ENCODE measurements at places on chromosomes 3 and 15.

DNA sequence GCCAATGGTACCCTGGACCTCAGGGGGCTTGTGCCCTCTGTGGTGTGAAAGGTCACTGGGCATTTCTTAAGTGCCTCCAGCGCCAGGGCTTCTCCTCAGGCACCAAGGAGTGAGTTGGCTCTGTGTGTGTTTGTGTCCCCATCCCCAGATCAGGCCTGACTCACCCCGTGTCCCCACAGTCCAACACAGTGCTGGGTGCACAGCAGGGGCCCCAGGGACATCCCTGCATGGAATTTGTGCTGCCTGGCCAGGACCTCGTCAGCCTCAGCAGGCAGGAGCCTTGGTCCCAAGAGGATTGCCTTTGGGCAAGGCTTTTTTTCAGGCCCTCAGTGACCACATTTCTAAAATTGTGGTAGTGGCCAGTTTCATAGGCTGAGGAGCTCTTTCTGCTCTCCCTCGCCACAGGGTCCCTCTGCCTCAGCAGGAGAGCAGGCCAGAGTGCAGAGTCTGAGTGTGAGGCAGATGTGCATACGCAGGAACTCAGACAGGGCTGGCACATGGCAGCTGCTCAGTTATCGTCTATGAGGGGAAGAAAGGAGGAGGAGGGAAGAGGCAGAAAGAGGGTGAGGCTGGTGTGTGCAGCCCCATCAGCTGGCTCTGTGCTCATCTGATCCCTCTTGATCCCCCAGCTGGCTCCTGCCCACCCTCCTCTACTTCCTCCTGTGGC, 215.6 kb downstream of the RPLP1 start:
- DNase-seq = no peak

- no peak for DNase-seq
Observed at GRCh38 chr3:101340591-101340990, 20.2 kb upstream of the IMPG2 start.

DNA sequence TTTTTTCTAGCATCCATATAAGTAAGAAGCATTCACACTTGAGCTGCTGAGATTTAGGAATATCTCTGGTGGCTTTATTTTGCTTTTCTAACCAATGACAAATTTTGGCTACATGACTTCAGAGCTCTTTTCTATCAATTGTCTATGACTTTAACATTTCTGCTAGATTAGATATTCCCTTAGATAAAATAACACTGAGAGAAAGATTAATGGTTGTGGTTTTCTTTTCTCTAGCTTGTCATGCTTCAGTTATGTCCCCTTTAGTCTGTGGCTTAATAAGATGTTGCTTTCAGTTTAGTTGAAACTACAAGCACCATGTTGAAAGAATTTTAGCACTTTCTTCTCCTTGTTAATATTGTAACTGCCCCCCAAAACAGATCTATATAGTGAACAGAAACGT, 665.6 kb upstream of the CCDC54 start:
- DNase-seq = no peak

- no peak for DNase-seq
Observed at GRCh38 chr15:98996624-98997023, 11.0 kb downstream of the PGPEP1L start.

GRCh38 chr3:55519019-55519418, 31.9 kb upstream of the WNT5A start:
- DNase-seq = no peak

GRCh38 chr3:45972534-45973402, 22.9 kb downstream of the FYCO1 start:
- DNase-seq = no peak
